Hematopoietic multipotent progenitor cell treated with erythropoietin and hydrocortisone succinate and interleukin-3 and kit ligand, for 6 days (in vitro differentiated cells): ENCODE measurements at places on chromosomes 1 and 21.

DNA sequence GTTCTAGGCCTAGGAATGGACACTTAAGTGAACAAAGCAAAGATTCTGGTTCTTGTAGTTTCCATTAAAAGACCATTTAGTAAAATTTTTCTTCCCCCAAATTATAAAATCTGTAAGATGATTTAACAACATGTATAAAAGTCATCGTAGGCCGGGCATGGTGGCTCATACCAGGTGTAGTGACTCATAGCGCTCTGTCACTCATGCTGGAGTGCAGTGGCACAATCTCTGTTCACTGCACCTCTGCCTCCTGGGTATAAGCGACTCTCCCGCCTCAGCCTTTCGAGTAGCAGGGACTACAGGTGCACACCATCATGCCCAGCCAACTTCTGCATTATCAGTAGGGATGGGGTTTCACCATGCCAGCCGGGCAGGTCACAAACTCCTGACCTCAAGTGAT is 9.1 kb downstream of the ASPM start:
- no peak for DNase-seq

DNA sequence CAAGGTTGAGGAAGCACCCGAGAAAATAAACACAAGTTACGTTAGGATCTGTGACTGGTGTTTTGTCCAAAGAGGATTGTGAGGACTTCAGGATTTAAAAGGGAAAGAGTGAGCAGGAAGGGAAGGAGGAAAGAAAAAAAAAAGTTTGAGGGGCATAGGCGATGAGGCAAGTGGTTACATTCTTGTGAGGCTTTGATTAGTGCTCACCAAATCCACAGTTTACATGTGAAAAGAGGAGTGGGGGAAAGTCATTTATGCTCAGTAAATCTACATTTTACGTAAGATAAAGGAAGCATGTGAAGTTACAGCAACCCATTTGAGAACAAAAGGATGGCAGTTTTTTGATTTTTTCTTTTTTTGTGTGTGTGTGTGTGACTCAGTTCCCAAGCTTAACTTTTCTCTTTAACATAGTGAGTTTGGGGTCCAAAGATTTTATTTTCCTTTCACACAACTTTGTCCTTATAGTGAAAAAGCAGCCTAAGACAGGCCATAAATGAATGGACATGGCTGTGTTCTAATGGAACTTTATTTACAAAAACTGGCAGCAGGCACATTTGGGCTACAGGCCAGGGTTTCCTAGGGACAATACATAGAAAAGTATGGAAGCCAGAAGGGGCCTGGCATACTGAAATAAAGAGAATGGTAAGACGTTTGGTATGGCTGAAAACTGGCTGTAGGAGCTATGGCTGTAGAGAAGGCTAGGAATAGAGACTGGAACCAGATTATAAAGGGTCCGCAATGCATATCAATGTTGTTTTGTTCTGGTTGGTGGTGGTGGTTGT is 121.7 kb downstream of the FGGY start:
- DNase-seq, result no peak

DNA sequence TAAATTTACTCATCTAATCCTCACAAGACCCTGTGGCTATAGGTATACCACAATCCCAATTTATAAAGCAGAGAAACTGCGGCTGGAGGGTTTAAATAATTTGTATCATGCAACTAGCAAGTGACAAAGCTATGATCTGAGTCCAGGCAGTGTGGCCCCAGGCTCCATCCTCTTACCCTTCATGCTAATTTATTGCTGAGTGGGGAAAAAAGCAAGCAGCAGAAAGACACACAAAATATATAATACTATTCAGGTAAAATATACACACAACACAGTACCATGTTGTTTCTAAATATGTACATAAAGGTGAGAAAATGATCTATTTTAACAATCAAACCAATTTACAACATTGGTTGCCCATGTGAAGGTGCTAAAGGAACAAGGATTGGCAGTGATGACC is 17.3 kb upstream of the LORICRIN start:
- no peak for DNase-seq

DNA sequence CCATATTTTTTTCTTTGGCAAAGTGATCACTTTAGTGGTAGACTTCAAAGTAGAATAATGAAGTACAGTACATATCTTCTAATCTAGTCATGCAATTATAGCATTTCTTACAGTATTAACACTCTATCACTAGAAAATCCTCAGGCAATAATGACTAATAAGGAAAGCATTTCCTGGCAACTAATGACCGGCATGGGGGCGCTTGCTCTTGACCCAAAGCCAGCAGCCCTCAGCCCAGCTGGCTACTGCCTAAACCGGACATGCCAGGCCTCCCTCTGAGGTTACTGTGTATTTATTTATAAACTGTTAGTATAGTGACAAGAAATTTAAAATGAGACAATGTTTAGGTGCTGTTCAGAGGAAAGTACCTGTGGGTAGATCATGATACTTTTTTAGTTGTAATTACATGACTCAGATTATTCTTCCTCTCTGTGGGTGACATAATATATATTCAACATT is 633.8 kb downstream of the PTPRC start:
- no peak for DNase-seq
